ENCODE measurements at places on chromosomes 12 and 14.

GRCh38 chr12:131773582-131774221, 54.5 kb upstream of the MMP17 start:
- DNase-seq: no peak

GRCh38 chr12:104928036-104928745, 29.9 kb downstream of the SLC41A2 start:
- no peak for DNase-seq

DNA sequence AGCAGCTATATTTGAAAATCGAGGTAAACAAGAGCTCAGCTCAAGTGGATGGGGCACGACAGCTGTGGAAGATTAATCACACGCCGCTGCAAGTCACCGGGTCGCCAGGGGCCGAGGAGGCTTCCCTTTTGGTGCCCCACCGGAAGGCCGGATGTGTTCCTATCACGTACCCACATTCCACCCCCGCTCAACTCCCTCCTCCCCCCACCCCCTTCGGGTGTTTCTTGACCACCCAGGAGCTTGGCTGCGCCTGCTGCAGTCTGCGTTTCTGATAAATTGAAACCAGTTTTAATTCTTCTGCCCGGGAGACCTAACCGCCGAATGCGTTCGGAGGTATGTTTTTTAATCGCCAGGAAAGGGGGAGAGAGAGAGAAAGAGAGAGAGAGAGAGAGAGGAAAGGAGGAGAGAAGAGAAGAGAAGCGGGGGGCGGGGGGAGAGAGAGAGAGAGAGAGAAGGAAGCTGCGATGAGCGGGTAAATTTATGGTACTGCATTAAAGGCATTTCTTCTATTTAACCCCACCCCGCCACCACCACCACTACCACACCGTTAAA, 1.8 kb downstream of the SLC8A3 start:
- no peak for DNase-seq

- no peak for DNase-seq
These were observed 88.1 kb upstream of the DHRS4 start for GRCh38 chr14:23865502-23865901.

GRCh38 chr12:28800129-28800528, 348.9 kb upstream of the FAR2 start:
- no peak for DNase-seq

GRCh38 chr14:93729993-93730392, 58.3 kb downstream of the PRIMA1 start:
- DNase-seq: no peak

DNA sequence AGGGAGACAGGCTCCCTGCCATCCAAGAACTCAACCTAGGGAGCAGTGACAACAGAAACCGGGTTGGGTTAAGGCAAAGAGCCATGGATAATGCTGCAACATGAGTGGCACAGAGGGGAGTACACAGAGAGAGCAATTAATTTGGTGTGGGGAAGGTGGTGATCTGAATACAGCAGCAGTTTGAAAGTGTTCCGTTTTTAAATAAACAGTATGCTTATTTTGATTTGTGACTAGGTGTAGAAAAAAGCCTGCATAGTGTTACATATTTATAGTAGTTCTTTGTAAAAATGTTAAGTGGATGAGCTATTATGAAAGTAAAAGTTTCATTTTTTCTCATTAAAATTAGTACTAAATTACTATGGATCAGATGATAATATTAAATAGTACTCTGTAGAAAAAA, 8.7 kb downstream of the AKAP5 start:
- DNase-seq: no peak

DNA sequence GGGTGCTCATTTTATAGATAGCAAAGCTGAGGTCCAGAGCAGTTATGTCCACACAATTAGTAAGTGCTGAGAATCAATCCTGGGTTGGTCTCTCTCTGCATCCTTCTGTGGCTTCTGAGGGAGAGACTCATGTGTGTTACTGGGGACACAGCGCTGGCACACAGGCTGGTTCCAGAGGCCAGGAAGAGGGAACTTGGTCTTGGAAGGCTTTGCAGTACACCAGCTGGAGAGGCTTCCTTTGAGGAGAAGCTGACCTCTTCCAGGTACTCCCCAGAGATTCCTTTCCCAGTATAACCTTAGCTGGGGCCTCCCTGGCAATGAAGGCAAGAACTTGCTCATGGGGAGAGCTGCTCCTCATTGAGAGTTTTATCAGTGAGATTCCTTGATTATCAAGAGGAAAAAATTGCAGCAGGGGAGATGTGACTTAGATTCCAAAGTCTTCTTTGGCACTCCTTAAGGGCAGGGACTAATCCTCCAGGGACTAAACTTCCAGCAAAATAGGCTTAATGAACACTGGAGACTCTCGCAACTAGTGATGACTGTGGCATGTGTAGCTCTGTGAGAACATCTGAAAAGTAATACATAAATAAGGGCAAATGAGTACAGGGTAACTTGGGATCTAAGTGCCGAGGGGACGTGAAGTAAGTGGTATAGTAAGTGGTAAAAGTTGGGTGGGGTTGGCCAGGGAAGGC, 13.9 kb upstream of the KRT80 start:
- no peak for DNase-seq

DNA sequence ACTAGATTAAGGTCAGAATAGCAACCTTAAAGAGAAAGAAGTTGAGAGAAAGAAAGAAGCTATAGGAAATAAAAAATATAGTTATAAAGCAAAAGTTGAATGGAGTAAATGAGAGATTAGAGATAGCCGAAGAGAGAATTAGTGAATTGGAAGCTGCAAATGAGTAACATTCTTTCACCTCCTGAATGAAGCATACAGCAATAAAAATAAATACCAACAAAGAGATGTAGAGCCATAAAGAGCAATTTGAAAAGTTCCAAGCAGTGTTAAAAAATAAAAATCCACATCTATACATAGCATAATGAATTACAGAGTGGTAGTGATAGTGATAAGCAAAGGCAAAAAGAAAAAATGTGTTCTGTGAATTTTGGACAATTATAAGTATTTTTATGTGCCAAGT, 177.9 kb downstream of the VRK1 start:
- no peak for DNase-seq

GRCh38 chr14:89564286-89564957, 147.4 kb upstream of the FOXN3 start:
- no peak for DNase-seq

DNA sequence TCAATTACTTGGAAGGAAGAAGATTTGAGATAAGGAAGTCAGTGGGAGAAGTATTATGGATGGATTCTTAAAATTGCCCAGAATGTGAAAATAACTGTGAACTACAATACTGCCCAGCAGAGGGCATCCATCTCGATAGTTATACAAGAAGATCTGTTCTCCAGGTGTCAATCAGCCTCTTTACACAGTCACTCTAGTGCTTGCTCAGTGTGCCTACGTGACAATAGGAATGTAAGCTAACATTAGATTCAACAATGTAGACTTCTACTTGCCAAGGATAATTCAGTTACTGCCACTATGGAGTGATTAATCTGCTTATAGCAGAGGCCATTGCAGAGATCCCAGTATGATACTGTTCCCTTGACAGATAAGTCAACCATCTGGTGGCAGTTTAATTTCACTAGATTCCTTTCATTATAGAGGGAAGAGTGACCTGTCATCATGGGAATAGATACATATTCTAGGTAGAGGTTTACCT, 10.6 kb upstream of the MAP4K5 start:
- no peak for DNase-seq

DNA sequence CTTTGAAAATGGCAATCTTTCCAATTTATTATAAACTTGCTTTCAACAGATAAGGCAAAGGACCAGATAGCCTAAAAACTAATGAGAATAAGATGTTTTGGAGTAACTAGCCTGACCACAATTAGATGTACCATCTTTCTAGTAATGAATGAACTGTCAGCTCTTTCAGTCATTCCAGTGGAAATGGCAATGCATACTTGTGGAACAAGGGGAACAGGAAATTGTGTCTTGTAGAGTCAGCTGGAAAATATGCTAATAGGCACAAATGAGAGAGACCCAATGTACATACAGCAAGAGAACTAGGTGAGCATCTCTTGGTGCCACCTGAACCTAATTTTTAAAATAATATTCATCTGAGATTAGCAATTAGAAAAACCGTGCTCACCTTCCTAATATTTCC, 76.1 kb upstream of the GPHB5 start:
- no peak for DNase-seq

DNA sequence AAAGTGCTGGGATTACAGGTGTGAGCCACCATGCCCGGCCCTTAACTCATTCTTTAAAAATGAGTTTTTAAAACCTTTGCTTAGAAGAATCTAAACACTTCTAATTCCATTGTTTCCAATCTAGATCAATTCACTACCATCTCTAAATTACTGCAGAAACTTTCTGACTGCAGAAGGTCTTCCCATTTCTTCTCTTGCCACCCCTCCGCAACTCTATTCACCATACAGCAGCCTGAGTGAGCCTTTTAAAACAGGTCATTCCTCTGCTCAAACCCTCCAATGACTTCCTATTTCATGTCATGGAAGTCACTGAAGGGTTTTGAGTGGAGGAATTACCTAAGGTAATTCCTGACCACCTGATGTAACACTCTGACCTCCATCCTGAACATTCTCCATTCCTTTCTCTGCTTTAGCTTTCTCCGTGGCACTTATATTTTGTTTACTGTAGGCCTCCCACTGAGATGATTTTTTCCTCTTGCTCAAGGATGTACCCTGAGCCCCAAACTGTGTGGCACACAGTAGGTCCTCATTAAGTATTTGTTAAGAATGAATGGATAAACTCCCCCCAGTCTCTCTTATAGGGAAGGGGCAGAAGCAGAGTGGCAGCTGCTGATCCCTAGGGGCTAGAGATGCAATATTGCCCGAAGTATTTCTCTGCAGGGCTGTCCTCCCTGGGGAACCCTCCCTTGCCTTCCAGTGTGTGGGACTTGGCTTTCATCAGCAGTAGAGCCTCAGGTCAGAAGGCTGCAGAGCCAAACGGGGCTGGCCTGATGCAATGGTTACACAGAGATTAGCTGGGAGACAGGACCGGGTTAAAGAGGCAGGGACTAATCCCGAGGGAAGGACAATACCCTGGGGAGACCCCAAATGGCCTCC, 1.2 kb downstream of the DDIT3 start:
- no peak for DNase-seq

DNA sequence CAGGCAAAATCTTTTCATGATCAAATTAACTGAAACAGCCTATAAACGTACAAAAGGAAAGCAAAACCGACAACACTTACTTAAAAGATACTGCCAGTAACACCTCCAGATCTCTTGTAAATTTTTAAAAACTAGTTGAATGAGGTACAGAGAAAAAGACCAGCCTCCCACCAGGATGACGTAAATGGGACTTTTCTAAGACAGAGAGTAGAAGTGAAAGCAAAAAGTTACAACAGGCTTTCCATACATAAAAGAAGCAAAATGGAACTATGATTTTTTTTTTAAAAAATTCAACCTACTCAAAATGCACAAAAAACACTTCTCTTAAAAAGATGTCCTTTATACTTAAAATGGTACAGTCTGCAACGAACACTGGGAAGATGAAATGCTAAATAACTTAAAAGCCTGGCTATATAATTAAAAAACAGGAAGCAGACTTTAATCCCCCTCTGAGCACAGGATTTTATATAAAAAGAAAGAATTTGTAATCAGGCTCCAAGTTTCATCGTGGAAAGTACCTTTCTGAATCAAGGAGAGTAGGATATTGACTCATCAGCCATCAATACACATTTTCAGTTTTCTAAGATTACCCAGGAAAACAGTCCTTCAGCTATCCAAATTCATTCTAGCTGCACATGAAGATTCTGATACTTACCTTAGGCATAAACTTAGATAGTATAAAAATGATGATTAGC, 14.2 kb upstream of the MYO1A start:
- DNase-seq: no peak

DNA sequence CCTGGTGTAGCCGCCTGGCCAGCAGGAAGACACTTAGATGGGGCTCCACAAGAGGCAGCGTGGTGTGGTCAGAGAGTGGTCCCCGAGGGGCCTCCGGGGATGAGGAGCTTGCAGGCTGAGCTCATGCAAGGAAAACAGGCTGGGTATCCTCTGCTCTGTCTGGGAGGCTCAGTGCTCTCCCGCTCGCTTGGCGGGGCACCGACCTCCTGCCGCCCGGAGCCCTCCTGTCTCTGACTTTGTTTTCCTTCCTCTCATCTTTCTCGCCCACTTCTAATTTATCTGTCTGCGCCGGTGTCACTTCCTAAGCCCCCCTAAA, 31.3 kb upstream of the DLK1 start:
- no peak for DNase-seq

DNA sequence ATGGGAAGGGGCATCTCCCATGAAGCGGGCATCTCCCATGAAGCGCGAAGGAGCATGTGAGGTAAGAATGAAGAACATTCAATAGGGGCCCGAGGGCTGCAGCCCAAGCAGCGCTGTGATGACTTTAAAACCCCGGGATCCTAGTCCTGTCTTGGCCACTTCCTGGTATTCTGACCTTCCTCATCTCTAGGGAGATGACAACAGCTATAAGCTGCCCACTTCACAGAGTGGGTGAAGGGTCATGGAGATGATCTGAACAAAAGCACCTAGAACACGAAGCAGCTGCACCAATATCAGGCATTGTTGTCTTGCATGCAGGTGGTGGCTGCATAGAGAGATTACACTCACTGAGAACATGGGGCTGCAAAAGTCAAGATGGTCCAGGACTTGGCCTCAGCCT, 64.5 kb downstream of the SPTB start:
- DNase-seq: no peak

DNA sequence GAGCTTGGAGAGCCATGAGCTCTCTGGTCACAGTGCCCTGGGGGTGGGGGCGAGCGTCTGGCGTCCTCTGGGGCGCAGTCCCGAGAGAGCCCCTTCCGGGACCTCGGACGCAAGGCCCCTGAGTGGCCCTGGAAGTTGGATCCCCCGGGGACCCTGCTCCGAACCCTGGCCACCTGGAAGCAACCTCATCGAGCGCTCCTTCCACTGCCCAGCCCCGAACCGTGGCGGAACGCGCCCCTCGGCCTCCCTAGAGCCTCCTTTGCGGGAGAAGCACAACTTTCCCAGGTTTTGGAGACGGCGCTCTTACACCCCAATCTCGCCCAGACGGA, 1.2 kb downstream of the NOS1 start:
- DNase-seq: no peak

- no peak for DNase-seq
These were observed 217.4 kb downstream of the CRADD start for GRCh38 chr12:93894391-93895088.

DNA sequence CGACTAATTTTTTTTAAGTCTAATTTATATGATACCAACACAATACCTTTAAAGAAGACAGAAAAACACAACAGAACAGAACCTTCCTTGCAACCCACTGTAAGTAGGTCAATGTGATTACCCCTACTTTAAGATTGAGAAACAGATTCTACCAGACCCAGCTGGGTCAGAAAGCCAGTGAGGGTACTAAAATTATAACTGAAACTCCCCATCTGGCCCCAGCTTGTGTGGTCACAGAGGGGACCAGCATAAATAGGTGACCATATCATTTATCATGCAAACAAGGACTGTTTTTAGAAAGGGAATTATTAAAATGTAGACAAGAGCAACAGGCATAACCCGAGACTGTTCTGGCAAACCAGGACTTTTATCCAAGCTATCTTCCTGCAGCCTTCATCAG, 30.1 kb upstream of the FRMD6 start:
- no peak for DNase-seq

GRCh38 chr12:58249610-58250009, 308.2 kb downstream of the ATP23 start:
- DNase-seq: no peak
